ENCODE measurements at places on chromosomes 2 and 18.

DNA sequence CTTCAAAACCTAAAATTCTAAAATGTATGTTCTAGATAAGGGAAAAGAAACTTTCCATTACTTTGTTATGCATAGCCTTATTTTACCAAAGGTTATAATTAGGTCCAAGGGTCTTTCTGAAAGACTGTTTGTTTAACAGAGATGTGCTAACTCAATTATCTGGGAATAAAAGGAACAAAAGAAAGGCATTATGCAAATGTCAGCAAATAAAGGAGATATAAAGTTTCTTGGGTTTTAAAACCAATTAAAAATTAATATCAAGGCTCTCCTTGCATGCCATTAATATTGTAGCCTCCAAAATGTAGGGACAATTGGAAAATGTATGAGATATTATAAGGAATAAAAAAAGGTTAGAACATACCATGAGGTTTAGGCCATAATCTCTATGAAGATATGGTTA lies 87.8 kb upstream of the DOCK10 start:
- no peak for DNase-seq

DNA sequence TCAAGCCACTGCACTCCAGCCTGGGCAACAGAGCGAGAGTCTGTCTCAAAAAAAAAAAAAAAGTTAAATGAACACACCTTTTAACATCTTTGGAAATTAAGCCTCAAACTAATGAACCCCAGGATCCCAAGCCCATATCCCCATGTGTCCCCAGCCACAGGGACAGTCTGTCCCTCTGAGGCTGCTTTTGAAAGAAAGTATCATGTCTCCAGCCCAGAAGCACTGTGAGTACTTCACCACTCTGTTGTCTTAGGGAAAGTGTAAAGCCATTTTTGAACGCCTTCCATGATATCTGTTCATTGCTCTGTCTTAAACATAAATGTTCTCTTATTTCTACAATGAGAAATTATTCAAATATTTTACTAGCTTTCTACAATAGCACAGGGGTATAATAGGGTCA lies 52.1 kb upstream of the CHMP1B start:
- DNase-seq: no peak

DNA sequence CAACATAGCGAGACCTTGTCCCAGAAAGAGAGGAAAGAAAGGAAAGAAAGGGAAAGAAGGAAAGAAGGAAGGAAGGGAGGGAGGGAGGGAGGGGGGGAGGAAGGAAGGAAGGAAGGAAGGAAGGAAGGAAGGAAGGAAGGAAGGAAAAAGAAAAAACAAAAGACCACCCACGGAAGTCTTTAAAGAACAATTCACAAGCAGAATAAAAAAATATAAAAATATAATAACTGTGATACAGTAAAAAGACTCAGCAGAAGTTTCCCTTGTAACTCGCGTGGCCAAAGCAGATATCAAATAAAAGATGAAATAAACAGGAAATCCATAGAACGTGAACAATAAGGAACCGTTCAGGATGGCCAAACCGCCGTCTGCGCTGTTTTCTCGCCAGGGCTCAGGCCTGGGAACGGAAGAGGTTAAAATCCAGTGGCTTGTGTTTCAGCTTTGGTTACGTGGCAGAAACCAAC lies 1.2 kb upstream of the SLC1A4 start:
- DNase-seq: peak; percentile 25

GRCh38 chr2:216082117-216082711 lies 495 bp downstream of the TMEM169 start:
- DNase-seq: no peak

DNA sequence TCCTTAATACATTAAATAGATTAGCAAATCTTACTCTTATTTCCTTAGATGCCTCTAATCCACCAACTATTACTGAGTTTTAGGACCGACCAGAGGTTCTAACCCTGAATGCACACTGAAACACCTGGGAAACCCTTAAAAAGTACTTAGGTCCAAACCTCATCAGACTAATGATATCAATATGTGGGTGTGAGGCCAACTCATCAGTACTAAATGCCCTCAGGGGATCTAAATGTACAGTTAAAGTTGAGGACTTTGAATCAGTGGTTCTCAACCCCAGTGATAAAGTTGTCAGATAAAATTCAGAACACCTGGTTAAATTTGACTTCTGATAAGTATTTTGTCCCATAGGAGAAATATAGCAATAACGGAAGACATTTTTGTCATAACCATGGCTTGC lies 20.9 kb downstream of the MMADHC start:
- no peak for DNase-seq

DNA sequence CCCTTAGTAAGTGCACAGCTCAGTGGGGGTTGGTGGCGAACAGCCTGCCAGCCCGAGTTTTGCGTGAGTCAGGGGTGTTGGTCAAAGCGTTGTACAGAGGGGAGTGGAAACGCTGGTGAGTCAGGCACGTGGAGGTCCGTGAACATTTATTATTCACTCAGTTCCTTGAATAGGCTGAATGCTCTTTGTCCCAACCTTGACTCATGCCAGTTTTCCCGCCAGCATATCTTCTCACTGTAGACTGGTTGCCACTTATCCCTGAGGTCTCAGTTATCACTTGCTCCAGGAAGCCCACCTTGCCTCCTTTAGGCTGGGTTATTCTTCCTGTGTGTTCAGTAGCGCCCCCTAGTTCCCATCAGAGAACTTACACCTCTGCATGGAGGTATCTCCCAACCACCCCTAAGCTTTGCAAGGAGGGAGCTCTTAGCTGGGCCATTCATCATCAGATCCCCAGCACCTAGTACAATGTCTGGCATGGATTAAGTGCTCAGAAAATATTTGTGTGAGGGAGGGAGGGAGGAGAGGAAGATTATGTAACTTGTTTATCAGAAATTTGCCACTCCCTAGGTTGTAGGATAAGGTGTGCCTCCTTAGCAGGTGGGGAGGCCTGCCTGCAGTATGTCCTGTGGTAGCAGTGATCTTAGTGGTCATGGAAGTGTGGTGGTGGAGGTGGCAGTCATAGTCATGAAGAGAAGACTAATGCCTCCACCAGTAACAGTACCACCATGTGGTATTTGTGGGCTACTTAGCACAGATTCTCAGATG lies 72.1 kb downstream of the CABLES1 start:
- DNase-seq: no peak

DNA sequence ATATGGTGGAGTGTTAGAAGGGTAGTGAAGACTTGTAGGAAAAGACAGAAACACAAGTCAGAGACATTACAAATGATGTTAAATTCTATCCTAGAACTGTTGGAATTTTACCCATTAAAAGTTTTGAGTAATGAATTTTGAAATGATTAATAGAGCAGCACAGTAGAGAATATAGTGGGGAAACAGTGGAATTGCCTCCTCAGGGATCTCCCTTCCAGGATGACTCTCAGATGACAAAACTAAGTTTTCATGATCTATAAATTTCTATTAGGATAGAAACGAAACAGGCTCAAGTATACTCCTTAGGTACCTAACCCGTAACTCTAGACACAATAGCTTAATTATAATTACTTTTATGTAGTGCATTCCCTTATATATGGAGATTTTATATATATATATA lies 86.7 kb downstream of the DPP4 start:
- no peak for DNase-seq

GRCh38 chr2:235433860-235434259 lies 60.0 kb upstream of the AGAP1 start:
- DNase-seq: no peak

GRCh38 chr2:218145124-218145523 lies 19.3 kb downstream of the CXCR2 start:
- DNase-seq: no peak

- DNase-seq: no peak
Measured at GRCh38 chr18:47893939-47894699, 36.3 kb downstream of the SMAD2 start.

DNA sequence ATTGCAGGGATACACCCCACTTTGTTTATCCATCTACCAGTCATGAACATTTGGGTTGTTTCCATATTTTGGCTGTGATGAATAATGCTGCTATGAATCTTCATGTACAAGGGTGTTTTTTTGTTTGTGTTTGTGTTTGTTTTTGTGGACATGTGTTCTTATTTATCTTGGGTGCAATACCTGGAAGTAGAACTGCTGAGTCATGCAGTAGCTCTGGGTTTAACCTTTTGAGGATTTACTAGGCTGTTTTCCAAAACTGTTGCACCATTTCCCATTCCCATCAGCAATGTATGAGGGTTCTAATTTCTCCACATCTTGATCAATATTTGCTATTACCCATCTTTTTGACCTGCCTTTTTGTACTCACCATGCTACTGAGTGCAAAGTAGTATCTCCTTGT lies 140.0 kb upstream of the CYP1B1 start:
- DNase-seq: no peak

DNA sequence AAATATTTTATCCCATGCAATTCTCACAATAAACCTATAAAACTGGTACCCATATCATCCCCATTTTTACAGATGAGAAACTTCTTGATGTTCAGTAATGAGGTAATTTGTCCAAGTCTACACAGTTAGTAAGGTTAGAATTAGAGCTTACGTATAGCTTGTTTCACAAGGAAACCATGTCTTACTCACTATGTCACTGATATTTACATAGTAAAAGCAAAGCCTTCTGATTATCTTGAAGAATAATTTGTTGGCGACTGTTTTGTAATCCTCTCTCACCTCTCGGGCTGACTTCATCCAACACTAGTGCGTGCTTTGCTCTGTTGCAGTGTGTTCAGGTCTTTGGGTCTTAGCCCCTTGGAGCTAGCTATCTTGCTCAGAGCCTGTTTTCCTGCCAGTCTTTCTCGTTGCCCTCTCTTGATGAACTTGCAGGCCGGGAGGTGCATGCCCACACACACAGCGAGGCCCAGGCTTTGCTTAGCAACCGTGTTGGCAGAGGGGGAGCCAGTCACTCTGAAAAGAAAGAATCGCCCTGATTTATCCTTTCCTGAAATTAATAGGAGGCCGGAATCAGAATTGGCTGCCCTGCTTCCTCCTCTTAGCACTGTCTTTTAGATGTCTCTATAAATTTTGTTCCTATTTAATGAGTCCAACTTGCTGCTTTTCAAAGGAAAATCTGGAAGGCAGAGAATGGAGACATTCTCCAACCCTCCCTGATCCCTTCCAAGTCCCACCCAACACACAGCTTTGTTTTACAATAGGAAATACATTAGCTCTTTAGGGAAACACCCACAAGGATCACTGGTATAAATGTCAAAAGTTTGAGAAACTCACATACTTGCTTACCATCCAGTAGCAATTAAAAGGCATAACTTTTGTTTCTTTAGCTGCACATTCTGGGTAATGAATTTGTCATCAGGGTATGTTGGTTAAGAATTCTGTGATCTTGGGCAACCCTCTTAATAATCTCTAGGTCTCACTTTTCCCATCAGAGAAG lies 97.6 kb upstream of the SEC11C start:
- DNase-seq: no peak

- no peak for DNase-seq
Measured at GRCh38 chr2:117967977-117968718, 45.7 kb downstream of the CCDC93 start.

GRCh38 chr2:25692737-25693445 lies 19.5 kb upstream of the DTNB start:
- no peak for DNase-seq

GRCh38 chr2:113104054-113104611 lies 23.3 kb upstream of the IL1RN start:
- DNase-seq: no peak

GRCh38 chr2:172389685-172390339 lies 37.6 kb upstream of the ITGA6 start:
- DNase-seq: no peak

- no peak for DNase-seq
Measured at GRCh38 chr18:36440614-36441013, 143.1 kb downstream of the FHOD3 start.

GRCh38 chr2:38244301-38244700 lies 132.8 kb downstream of the ATL2 start:
- DNase-seq: no peak

GRCh38 chr2:168392024-168392423 lies 64.0 kb upstream of the CERS6 start:
- DNase-seq: no peak

GRCh38 chr2:168365094-168365621 lies 90.9 kb upstream of the CERS6 start:
- DNase-seq: no peak

- no peak for DNase-seq
Measured at GRCh38 chr2:119064567-119064966, 94.0 kb downstream of the C1QL2 start.

GRCh38 chr2:195823206-195823605 lies 166.2 kb downstream of the SLC39A10 start:
- no peak for DNase-seq

DNA sequence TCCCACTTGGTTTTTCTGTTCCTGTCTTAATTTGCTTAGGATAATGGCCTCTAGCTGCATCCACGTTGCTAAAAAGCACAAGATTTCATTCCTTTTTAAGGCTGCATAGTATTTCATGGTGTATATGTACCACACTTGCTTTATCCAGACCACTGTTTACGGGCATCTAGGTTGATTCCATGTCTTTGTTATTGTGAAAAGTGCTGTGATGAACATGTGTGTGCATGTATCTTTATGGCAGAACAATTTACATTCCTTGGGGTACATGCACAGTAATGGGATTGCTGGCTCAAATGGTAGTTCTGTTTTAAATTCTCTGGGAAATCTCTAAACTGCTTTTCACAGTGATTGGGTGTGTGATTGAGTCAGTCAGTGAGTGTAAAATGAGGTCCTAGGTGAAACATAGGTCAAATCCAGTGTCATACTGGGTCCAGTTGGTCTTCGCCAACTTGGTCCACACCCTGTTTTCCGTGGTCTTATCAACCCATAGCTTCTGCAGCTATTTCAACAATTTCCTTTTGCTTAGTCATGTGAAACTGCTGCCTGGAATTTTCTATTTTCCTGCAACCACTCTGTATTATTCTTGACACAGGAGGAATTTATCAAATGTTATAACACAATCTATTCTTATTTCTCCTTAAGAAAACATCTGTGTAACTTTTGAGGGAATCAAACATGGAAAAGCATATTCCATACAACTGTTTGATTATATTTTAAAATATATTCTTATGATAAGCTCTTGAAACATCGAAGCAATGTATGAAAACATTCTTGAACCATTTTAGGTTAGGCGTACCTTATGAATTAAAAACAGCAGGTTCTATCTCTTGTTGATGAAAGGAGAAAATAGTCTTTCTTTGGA lies 82.9 kb downstream of the ADCYAP1 start:
- DNase-seq: no peak

DNA sequence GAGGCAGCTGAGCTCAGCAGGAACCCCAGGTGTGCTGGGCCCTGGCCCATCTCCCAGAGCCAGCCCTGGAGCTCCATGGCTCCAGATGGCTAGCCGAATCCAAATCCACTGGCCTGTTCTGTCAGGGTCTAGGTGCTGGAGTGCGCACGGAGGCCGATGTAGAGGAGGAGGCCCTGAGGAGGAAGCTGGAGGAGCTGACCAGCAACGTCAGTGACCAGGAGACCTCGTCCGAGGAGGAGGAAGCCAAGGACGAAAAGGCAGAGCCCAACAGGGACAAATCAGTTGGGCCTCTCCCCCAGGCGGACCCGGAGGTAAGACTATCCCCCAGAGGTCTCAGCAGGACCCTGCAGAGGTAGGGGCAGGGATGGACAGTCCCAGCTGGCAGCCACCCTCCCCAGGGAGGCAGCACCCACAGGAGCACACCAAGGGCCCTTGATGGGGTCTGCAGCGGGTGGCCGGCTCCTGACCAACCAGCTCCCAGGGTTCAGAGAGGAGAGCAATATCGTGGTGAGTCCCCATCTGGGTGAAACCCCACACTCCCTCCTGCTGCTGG lies 26.1 kb upstream of the PRLH start:
- no peak for DNase-seq

Data from stimulated activated CD8-positive, alpha-beta memory T cell treated with anti-CD3 and anti-CD28 coated beads, Interleukin-4, amount 100 ng/mL, for 24 hours (primary cell).